ENCODE measurements at places on chromosomes 11 and 22.

DNA sequence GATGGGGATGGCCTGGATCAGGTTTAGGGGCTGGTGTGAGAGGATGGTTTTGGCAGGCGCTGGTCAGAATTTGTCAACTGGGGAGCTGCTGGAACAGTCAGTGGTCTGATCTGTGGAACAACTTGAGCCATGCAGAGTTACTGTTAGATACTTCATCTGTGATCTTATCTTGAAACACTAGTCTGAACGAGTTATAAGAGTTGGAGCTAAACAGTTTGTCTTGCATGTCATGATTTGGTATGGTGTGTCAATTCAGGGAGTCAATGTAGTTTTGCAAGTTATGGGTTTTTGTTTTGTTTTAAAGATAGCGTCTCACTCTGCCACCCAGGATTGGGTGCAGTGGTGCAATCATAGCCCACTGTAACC, 54.1 kb downstream of the ST3GAL4 start:
- no peak for DNase-seq

DNA sequence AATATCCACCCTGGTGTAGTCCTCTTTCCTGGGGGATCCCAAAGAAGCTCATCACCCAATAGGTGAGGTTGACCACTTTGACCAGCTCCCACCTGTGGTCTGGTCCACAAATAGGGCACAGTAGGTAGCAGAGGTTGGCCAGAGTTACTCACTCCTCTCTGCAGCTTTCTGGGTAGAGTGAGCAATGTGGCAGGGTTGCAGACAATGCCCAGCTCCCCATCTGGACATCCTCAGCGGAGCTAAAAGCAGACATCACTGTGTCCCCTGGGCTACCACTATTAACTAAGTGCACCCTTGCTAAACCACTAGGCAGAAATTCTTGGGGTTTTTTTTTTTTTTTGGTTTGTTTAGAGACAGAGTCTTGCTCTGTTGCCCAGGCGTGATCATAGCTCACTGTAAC, 48.4 kb upstream of the TP53I11 start:
- DNase-seq, result no peak

- no peak for DNase-seq
Measured at GRCh38 chr11:13448876-13449275, 14.1 kb downstream of the BTBD10 start.

- DNase-seq, result no peak
Measured at GRCh38 chr11:92948116-92948515, 21.3 kb upstream of the MTNR1B start.

DNA sequence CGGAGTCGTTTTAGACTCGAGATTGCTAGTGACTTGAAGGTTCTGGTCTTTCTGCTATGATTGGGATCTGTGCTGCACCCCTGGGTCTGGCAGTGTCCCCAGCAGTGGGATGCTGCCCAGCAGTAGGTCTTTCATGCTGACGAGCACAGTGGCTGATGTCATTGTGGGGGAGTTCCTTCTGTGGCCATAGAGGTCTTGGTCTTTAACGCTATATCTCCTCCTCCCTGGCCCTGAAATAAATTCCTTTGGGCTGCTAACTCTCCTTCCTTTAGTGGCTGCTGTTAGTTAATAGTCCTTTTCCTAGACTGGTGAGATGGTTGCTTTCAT, 136.3 kb downstream of the TEAD1 start:
- DNase-seq, result no peak

DNA sequence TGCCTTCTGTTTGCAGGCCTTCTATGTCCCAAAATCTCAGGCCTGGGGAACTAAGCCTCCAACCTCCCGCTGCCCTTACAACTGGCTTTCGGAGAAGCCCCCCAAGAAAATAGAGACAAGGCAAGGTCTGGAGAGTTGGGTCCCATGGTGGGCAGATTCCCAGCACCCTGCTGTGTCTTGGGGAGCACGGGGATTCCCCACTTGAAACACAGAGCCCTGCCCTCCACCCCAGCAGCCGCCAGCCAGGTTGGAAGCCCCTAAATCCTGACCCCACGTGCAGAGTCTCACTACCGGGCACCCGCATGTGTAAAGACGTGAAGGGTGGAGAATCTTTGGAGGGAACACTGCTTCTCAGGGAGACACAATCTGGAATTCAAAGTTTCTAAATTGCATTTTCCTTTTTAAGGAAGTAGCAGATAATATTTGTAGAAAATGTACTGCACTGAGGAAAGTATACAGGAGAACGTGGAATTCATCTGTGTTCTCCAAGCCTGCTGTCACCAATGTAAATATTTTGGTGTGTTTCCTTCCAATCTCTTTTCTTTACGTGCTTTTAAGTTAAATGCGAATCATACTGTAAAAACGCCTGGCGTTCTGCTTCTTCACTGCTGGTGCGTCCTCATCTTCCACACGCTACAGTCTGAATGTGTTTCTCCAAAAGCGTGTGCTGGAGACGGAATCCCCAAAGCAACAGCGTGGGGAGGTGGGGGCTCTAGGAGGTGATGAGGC, 220.9 kb downstream of the BRD1 start:
- no peak for DNase-seq

DNA sequence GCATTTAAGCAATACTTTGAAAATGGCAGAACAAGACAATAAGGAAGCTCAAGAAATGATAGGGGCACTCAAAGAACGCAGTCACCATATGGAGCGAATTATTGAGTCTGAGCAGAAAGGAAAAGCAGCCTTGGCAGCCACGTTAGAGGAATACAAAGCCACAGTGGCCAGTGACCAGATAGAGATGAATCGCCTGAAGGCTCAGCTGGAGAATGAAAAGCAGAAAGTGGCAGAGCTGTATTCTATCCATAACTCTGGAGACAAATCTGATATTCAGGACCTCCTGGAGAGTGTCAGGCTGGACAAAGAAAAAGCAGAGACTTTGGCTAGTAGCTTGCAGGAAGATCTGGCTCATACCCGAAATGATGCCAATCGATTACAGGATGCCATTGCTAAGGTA, 51.9 kb downstream of the SPECC1L start:
- DNase-seq, result no peak

DNA sequence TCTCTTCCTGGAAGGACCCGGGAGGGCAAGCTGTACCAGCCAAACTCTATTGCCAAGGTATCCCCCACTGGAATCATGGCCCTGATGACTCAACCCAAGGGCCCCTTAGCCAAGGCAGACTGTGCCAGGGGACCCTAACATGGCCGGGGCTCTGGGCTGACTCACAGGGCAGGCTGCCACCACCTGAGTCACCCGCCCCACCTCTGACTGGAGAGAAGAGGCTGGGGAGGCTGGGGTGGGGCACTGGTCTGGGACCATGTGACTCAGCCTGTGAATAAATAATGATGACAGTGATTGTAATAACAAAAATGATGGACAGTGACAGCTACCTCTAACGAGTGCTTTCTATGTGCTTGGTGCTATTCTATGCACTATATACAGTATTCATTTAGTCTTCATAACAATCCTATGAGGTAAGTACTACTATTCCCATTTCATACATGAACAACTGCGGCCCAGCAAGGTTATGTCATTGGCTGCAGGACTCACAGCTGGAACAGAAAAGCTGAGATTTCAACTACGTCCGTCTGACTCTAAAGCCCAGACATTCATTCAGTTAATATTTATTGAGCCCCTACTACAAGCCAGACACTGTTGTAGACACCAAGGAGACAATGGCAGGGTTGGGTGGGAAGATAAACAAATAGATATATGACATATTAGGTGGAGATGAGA, 84.2 kb downstream of the FBXO7 start:
- DNase-seq, result peak; percentile 60

- DNase-seq, result no peak
Measured at GRCh38 chr11:11149671-11150459, 203.2 kb downstream of the CSNK2A3 start.

- DNase-seq, result no peak
Measured at GRCh38 chr11:123386796-123387510, 43.1 kb upstream of the GRAMD1B start.

- DNase-seq, result no peak
Measured at GRCh38 chr11:34655335-34656008, 34.6 kb downstream of the EHF start.

DNA sequence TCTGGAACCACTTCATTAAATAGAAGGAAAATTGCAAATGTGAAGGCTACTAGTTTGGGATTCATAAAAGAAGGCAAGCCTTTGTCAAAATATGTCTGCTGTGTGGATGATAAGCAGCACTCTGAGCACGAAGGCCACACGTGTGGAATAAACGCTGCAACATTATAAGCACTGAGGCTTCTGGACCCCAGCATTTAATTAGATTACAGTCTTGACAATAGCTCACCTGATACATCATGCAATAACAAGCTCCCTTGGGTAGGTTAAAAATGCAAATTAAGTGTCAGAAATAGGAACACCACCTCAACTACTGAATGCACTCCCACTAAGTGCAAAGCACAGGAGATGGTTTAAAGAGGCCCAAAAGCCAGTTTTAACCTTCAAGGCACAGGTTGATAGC, 179.3 kb downstream of the LARGE1 start:
- DNase-seq, result no peak

- DNase-seq, result no peak
Measured at GRCh38 chr11:122811721-122812120, 26.6 kb upstream of the CRTAM start.

- no peak for DNase-seq
Measured at GRCh38 chr11:17765356-17766072, 30.9 kb downstream of the KCNC1 start.

GRCh38 chr11:67178878-67179277, 59.8 kb downstream of the KDM2A start:
- no peak for DNase-seq

DNA sequence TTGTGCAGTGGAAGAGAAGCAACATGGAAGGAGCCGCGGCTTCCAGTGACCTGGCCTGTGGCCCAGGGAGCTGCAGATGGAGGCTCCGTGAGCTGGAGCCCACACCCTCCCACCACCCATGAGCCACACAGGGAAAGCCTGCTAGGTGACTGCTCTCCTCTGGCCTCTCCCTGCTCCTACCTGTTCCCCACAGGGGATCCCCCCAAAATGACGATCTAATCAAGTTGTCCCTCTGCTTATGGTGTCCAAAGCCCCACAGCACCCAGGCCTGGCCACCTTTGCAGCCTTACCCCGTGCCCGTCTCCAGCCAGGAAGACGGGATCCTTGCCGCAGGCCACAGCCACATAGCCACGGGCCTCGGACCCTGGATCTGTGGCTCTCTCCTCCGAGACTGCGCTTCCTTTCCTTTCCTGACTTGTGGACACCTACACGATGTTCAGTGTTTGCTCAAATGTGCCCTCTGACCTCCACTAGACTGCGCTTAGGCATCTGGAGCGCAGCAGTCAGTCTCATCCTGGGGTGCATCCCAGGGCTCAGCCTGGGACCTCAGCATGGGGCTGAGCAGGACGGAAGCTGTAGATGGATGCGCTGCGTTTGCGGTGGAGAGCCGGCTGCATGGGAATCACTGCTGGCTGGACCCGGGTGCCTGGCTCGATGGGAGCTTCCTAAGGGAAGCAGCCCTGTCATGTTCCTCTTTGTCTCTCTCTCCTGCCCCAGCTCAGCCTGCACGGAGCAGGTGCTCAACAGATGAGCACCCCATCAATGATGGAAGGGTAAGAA, 133.3 kb downstream of the ST3GAL4 start:
- DNase-seq, result no peak

- DNase-seq, result no peak
Measured at GRCh38 chr11:68734111-68734510, 17.2 kb downstream of the TESMIN start.

DNA sequence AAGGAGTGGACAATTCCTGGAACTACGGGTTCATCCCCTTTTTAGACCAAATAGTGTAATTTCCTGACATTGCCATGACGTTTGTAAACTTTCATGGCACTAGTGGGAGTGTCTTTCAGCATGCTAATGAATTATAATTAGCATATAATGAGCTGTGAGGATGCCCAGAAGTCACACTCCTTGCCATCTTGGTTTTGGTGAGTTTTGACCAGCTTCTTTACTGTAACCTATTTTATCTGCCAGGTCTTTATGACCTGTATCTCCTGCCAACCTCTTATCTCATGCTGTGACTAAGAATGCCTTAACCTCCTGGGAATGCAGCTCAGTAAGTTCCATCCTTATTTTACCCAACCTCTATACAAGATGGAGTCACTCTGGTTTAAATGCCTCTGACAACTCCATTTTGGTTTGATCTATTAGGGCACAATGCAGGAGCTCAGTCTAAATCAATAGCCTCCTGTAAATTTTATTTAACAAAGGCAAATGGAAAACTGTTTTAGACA, 20.7 kb downstream of the OR10A6 start:
- no peak for DNase-seq

- DNase-seq, result no peak
Measured at GRCh38 chr11:69230856-69231425, 63.0 kb upstream of the MYEOV start.

GRCh38 chr22:19888131-19888746, 33.6 kb upstream of the GNB1L start:
- no peak for DNase-seq

GRCh38 chr11:14059491-14059890, 97.0 kb downstream of the SPON1 start:
- DNase-seq, result no peak

- DNase-seq, result no peak
Measured at GRCh38 chr11:9982127-9982795, 311.8 kb downstream of the SBF2 start.

- no peak for DNase-seq
Measured at GRCh38 chr11:63763496-63764339, 4.9 kb downstream of the ZFTA start.

All from GOT3 (cell line).